Neural crest cell (in vitro differentiated cells): ENCODE measurements at places on chromosomes 7 and 10. TPM values are rescaled to one million over a fixed set of nuclear protein-coding genes. Genes with fewer than 3 reads are reported as not detected.

The FAM131B gene
- total RNA-seq, result 15.0 and 15.5 TPM in 2 replicates

The UPP1 gene
- 18.9 and 23.1 TPM in 2 replicates for total RNA-seq

DNA sequence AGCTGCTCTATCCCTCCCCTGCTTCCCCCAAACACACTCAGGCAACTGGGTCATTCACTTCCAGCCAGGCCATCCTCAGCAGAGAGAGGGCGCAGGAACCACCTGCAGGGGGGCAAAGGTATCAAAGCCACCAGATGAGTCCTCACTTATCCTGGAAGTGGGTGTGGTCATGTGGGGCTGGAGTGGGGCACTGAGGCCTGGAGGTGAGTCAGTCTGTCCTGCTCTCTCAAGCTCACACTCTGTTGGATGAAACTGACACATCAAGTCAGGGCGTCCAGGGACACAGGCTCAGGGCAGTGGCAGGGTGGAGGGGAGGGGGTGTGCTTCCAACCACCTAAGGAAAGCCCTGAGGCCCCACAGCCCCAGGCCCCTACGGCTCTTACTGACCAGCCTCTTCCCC, 8.0 kb upstream of the ELFN1 start:
- no peak for DNase-seq
- no peak overlapping the region for H3K27ac ChIP-seq
- H3K27me3 ChIP-seq, result peaks cover 63% of the 10 kb centered on the region
- no peaks in the 10 kb centered on the region for H3K4me1 ChIP-seq
- no peaks in the 10 kb centered on the region for H3K36me3 ChIP-seq
- H3K4me3 ChIP-seq, result no peak overlapping the region

DNA sequence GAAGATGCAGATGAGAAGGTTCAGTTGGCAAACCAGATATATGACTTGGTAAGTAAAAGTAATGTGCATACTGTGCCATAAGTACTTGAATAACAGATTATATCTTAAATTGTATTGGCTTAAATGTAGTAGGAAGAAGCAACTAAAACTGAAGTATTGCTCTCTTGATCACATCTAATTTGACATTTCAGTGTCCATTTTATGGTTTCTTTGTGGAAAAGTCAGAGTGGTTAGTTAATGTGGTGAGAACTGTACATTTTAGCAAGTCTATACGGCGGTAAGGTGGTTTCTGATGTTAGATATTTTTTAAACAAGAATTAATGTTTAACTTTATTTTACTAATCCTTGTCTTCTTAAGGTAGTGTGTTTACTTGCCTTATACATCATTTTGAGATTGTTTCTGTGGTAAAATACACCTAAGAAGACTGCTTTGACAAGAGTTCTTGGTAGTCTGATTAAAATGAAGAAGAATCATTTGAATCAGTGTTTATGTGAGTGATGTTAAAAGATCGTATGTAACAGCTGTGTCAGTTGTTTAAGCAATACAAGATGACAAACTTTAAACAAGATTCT, 5.1 kb downstream of the ING3 start:
- no peak overlapping the region for H3K27ac ChIP-seq
- DNase-seq, result no peak
- no peaks in the 10 kb centered on the region for H3K27me3 ChIP-seq
- H3K4me1 ChIP-seq, result peaks cover 13% of the 10 kb centered on the region
- no peak overlapping the region for H3K4me3 ChIP-seq

GRCh38 chr10:10526846-10527245, 490.8 kb upstream of the CELF2 start:
- DNase-seq, result no peak
- H3K4me1 ChIP-seq, result peaks cover 5% of the 10 kb centered on the region
- H3K36me3 ChIP-seq, result no peaks in the 10 kb centered on the region
- no peaks in the 10 kb centered on the region for H3K27me3 ChIP-seq
- no peak overlapping the region for H3K4me3 ChIP-seq
- no peak overlapping the region for H3K27ac ChIP-seq

DNA sequence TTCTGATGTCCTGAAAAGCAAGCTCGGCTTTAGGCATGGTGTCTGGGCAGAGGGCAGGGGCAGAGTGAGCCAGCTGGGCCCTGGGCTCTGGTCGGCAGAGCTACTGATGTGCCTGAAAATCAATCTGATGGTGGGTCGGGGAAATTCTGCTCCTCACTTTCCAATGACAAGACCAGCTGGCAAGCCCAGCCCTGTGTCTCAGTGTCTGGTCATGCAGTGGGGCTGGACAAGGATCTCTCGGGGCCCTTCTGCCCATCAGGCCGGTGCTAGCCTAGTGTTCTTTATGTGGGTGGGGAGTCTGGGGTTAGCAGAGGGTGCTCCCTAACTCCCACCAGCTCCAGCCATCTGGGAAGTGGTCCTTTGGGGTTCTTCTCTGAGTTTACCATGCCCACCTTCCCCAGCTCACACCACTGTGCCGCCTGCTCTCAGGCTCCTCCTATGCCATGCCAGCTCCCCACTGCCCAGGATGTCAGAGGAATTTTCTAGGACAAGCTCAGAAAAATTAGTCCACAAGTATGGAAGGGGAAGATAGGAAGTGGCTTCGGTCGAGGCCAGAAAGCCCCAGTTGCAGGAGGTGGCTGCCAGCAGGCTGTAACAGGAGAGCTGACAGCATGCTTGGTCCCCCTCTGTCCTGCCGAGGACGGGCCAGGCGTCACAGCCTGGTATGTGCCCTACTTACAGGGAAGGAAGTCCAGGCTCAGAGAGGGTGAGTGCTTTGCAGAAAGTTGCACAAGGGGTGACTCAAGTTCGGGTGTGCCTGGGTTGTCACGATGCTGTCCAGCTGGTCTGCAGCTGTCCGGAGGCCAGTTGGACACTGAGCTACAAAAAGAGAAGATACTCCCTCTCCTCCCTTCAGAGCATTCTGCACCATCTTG, 135.2 kb downstream of the ADCY1 start:
- no peaks in the 10 kb centered on the region for H3K4me1 ChIP-seq
- H3K4me3 ChIP-seq, result no peak overlapping the region
- no peak overlapping the region for H3K27ac ChIP-seq
- no peaks in the 10 kb centered on the region for H3K36me3 ChIP-seq

DNA sequence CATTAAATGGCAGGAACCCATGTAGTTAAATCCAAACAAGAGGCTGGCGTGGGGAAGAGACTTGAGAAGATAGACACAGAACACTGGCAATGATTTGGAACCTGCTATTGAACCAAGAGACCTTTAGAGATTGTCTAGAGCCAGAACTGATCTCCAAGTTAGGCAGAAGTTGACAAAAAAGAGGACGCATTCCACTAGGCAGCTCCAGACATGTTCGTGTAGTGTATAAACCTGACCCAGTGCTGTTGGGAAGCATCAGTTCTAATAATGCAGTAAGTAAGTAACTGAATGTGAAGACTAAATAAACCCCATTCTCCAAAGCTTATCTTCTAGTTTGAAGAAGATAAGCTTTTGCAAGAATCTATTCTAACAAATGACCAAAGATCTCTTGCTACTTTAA, 50.8 kb downstream of the AP3M1 start:
- H3K4me3 ChIP-seq, result no peak overlapping the region
- H3K36me3 ChIP-seq, result peaks cover 22% of the 10 kb centered on the region
- no peaks in the 10 kb centered on the region for H3K4me1 ChIP-seq
- no peak for DNase-seq
- H3K27ac ChIP-seq, result no peak overlapping the region
- no peaks in the 10 kb centered on the region for H3K27me3 ChIP-seq

DNA sequence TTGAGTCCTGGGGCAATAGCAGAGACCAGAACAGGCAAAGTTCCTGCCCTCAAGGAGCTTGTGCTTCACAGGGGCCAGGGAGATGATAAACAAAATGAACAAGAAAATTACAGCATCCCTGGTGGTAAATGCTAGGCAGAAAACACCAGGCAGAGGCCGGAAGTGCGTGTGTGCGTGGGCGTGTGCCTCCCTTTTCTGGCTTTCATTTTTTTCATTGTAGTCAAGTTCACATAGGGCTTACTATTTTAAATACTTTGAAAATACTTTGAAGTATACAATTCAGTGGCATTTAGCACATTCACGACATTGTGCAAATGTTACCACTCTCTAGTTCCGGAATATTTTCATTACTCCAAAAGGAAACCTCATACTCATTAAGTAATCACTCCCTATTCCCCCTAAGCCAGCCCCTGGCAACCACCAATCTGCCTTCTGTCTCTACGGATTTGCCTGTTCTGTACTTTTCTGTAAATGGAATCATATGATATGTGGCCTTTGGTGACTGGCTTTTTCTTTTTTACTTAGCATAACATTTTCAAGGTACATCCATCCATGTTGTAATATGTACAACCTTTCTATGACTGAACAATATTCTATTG, 88.1 kb upstream of the PDCD4 start:
- H3K4me3 ChIP-seq, result no peak overlapping the region
- H3K36me3 ChIP-seq, result no peaks in the 10 kb centered on the region
- no peaks in the 10 kb centered on the region for H3K27me3 ChIP-seq
- DNase-seq, result no peak
